Frontal cortex (tissue), 4 donors: ENCODE measurements at places on chromosomes 6 and 20. TPM values are rescaled to one million over a fixed set of nuclear protein-coding genes. Genes with fewer than 3 reads are reported as not detected.

- no peak for DNase-seq
Measured at GRCh38 chr6:149012040-149012545, 265.3 kb downstream of the UST start.

DNA sequence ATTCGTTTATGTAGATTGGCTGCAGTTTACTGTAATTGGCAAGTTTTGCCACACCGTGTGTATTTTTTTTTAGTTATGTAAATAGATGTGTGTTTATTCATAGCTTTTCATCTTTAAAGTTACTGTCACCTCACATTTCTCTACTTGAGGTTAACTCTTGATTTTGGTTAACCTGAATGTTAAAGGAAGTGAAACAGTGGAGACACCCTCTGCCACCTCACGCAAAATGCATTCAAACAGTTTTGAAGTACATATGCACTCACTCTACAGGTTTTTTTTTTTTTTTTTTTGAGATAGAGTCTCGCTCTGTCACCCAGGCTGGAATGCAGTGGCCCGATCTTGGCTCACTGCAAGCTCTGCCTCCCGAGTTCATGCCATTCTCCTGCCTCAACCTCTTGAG is 17.7 kb downstream of the OR2A4 start:
- no peak for DNase-seq

The BAK1 gene
- total RNA-seq = 2.9 TPM

DNA sequence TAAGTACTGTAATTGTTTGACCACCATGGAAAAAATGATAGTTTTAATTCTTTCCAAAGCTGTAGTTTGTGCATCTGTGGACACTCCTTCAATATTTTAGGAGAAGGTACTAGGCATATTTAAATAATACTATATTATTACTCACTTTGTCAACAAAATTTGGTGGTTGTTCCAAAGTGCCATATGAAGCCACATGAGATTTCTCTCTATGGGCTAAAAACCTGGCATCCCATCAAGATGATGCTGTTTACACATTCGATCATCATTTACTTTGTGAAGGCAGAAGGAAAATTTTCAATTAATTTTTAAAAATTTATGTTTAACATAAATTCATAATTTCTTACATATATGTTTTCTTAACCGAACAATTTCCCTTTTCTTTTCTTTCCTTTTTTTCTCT is 502.6 kb upstream of the JAG1 start:
- no peak for DNase-seq

DNA sequence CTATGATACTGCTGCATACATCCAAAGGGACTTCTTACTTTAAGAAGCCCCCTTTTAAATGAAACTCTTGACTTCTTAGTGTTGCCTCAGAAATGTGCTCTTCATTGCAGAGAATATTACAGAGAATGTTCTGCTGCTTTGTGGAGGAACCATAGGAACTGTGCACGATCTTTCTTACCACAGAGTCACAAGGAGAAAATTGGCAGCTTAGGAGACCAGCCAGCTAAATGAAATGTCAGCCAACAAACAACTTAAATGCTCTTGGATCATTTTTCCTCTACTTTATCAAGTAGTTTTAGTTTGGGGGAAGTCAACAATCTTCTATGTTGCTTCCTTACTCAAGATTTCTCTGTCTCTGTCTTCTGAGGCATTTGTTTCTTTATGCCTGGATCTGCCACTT is 125.9 kb upstream of the MLIP start:
- no peak for DNase-seq

DNA sequence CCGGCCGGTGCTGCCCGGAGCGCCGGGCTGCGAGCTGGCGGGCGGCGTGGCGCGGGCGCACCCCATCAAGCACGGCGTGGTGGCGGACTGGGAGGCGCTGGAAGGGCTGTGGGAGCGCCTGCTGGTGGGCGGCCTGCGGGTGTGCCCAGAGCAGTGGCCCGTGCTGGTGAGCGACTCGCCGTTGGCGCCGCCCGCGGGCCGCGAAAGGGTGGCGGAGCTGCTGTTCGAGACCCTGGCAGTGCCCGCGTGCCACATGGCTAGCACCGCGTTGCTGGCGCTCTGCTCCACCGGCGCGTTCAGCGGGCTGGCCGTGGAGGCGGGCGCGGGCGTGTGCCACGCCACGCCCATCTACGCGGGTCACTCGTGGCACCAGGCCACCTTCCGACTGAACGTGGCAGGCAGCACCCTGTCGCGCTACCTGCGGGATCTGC is 517 bp downstream of the ACTL10 start:
- DNase-seq = peak; percentile 58

DNA sequence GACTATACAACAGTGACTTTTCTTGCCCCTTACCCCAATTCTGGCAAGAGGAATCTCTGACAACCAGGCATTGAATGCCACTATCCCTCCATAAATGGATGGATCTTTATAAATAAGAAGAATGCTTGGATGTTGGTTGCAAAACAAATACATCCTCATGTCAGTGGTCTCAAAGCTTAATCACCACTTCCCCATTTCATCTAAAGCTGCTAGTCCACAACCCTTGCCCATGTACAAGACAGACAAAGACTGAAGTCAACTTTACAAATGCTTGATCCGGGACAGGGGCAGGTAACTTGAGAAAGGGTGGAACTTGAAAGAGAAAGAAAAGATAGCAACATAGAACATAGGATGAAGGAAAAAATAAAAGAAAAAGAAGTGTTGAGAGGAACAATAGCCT is 540.5 kb upstream of the NOX3 start:
- no peak for DNase-seq

The CYP39A1 gene
- 2.9 TPM for total RNA-seq

DNA sequence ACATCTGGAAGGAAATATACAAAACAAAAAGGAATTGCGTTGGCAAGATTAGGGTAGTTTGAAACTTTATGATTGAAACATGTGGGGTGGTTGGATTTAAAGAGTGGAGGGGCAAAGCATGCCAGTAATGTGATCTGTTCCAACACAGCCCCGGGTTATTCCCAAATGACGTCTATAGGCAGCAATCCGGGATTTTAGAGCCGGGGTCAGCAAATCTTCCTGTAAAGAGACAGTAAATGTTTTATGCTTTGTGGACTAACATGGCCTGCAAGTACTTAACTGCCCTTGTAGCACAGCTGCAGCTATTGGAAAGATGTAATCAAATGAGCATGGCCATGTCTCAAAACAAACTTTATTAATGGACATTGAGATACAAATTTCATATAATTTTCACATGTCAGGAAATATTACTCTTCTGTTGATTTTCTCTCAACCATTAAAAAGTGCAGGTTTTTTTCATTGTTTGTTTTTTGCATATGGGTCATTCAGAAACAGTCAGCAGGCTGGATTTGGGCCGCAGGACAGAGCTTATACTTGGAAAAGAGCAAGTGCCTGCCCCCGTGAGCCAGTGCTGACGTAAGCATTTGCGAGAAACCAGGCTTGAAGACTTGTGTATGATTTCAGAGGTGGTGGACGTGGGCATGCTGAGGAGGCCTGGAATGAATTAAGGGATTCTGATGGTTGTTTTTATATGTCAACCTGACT is 136.5 kb downstream of the DOK5 start:
- DNase-seq = no peak

The BHLHE23 gene
- total RNA-seq = not detected

The ANKRD66 gene
- total RNA-seq = not detected

The TMEM200A gene
- total RNA-seq = 20.4 TPM

DNA sequence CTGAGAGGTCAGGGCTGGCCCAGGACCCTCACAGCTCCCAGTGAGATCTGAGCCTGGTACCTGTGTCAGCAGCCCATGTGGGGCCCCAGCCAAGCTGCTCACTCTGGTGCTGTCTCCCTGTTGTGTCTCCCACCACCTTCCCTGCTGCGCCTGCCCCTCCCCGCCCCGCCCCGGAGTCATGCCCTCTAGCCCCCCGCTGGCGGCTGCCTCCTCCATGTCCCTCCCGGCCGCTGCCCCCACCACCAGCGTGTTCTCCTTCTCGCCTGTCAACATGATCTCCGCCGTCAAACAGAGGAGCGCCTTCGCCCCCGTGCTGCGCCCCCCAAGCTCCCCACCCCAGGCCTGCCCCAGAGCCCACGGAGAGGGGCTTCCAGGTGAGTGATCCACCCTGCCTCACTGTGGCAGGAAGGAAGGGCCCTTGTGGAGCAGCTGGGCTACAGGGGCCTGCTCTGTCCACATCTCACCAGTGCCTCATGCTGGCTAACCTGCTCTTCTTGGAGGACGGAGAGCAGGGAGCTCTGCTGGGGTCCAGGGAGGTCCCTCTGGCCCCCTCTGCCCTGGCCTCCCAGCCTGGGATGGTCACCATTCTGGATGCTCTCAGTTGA is 44.9 kb downstream of the CPXM1 start:
- no peak for DNase-seq
